Suppressor macrophage (primary cell): ENCODE measurements at places on chromosomes 5 and 9.

GRCh38 chr9:37144762-37145161 is 24.4 kb downstream of the ZCCHC7 start:
- DNase-seq = no peak

GRCh38 chr5:73827106-73827450 is 201.1 kb downstream of the ARHGEF28 start:
- no peak for DNase-seq

DNA sequence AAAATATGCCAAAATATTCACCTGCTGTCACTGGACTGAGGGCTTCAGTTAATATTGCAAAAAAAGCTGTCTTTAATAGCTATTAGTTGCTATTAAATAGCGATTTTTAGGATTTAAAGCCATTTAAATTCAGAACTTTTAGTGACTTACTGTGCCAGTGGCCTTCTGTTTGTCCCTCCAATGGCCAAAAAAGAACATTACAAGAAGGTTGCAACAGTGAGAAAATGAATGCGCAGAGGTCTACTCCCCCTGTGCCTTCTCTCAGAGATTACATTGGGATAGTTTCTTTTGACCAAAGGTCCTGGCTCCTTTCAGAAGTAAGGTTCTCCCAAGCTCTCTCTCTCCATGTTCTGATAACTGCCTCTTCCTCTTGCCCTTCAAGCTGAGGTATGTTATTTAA is 930.3 kb upstream of the ARRDC3 start:
- no peak for DNase-seq

GRCh38 chr5:144315026-144315425 is 144.4 kb downstream of the KCTD16 start:
- DNase-seq = no peak

- DNase-seq = no peak
Measured at GRCh38 chr9:38363589-38363925, 28.9 kb upstream of the ALDH1B1 start.
